ENCODE measurements at places on chromosomes 16 and 17.

GRCh38 chr16:4200781-4201137 is 41.1 kb downstream of the SRL start:
- no peak for DNase-seq

DNA sequence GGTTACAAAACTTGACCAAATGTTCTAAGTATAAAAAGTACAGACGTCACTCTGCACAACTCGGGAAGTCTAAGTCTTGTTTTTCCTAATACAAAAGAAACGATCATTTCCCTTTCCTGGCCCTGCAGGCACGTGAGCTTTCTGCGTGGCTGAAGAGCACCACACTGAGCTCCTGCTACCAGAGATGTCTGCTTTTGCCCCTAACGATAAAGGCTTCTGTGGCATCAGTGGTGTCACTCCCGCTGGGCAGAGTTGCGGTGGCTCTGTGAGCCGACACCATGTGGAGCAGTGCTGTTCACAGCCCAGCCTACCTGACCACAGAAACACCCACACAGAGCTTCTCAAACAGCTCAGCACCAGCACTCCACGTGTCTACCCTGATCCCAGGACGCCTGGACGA is 20.5 kb downstream of the EMC8 start:
- peak; percentile 27 for DNase-seq

DNA sequence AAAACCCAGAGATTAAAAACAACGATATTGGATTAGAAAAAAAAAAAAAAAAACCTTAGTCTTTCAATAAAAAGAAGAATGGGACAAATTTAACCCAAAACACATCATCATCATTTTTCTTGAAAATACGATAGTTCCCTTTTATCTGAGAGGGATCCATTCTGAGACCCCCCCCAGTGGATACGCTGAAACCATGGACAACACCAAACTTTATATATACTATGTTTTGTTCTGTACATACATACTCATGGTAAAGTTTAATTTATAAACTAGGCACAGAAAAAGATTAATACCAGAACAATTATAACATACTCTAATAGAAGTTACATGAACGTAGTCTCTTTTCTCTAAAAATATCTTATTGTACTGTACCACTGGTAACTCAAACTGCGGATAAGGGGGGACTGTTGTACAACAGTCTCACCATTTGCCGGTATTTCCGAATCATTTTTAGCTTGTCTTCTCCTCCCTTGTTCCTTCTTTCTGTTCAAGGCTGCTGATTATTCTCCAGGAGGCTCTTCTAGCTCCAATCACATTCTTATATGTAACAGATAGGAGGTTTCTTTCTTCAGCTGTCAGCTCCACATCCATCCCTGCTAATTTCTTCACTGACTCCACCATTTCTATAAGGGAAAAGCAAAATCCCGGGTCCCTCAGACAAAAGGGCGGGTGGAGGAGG is 37.0 kb downstream of the RNF135 start:
- no peak for DNase-seq

DNA sequence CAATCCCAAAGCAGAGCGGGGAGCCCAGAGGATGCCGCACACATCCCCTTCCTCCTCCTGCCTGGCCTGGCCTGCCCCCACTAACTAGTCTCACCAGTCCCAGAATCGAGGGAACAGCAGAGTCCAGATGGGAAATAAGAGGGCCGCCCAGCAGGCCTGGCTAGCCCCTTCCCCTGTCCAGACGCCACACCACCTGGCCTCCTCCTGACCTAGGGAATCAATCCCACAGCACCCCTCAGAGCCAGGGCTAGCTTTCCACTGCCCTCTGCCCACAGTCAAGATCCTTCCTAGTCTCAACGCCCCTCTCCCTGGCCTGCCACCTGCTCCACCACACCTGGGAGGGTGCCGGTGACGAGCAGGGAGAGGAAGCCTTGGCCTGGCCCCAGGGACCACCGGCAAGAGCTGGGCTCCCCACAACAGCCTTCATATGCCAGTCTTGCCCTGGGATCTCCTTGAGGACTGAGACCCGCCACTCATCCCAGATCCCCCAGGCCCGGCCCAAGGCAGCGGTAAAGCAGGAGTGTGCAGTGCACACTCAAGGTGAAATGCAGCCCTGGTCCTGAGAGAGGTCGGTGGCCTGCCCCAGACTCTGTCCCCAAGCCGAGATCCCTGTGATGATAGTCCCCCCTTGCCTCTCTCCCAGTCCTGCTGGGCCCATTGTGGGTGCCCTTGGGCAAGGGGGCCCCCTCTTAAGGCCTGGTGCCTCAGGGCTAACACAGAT is 27.9 kb downstream of the KATNB1 start:
- DNase-seq = no peak

DNA sequence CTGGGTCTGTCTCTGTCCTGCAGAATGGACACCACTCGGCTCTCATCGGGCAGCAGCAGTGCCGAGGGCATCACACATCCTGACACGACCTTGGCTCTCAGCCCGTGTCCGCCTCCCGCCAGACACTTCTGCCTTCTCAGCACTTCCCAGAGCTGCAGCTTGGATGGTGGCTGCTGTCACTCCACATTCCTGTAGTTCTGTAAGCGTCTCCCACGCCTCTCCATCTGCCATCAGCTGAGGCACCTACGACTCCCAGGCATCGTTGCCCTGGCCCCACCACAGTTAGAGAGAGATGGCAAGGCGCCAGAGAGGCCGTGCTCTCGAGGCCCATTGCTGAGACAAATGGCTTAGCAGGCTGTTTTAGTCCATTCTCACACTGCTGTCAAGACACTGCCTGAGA is 195.9 kb upstream of the CHMP6 start:
- no peak for DNase-seq

DNA sequence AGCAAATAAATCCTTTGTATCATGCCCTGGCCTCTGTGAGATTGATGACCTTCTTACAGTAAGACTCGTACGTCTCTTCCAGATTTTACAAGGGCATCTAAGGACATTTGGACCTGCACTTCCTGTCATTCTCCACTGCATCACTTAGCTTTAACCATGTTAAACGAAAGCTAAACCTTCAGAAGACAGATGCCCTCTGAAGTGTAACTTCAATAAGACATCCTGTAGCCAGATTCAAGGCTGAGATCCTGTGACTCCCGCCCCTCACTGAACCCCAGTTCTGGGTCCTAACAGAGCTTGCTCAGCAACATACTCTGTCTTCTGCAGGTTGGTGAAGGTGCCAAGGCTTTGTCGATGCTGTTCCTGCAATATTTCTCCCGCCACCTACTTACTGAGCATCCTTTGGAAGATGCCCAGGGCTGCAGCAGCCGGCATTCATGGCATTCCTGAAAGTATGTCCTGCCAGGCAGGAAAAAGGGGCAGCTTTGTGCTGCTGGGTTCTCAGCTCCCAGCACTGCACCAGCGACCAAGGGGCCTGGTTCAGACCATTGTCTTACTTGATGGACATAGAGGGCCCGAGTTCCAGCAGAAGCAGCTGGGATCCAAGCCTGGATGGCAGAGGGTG is 131.1 kb downstream of the AXIN2 start:
- DNase-seq = no peak

GRCh38 chr17:49496183-49496866 is 1.2 kb downstream of the NGFR start:
- peak; percentile 88 for DNase-seq

DNA sequence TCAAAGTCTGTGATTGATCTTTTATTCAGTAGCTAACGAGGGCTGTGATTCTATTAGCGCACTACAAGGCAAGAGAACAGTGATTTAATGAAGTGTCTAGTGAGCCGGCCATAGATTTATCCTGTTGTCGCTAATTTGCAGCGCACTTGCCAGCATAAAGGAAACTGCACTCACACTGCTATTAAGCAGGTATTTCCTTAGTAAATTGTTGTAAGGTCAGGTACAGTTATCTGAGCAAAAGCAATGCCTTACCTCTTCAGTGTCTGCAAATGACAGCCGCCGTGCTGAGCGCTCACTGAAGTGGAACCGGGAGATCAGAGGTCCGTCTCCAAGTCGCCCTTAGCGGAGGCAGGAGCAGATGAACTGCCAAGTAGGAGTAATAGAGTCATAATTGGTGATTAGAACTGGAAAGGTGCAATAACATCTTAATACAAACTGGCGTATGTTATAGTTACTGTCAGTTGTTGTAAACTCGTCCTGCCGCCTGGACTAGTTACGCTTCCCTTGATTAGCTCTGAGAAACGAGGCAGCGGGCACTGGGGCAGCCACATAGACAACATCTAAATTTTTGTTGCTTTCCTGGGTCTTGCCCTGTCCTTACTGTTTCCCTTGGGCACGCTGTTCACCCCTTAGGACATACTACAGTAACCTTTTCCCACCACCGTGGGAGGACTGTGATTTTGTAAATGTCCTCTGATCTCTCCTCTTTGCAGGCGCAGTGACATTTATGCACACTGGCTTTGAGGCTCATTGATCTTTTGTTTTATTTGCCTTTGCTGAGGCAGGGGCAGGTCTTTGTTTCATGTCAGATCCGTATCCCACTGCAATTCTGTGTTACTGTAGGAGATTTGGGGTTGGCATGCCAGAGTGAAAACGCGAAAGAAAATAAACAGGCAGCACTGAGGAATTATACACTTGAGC is 363.1 kb downstream of the WWOX start:
- no peak for DNase-seq

GRCh38 chr16:66130296-66130905 is 236.1 kb upstream of the CDH5 start:
- no peak for DNase-seq

DNA sequence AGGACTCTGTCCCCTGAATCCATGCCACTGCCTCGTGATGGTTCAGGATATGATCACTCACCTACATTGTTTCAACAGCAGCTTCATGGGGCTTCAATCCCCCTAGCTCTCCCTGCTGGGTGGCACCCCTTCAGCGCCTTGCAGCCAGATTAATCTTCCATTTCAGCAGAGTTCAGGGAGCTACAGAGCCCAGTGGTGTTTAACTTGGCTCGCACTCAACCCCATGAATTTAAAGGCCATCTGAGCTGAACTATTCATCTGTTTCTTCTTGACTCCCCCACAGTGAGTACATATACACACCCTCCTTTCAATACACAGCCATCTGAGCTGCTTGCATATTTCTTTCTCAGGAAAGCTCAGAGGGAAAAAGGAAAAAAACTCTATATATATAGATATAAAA is 202.8 kb upstream of the C16orf82 start:
- no peak for DNase-seq

DNA sequence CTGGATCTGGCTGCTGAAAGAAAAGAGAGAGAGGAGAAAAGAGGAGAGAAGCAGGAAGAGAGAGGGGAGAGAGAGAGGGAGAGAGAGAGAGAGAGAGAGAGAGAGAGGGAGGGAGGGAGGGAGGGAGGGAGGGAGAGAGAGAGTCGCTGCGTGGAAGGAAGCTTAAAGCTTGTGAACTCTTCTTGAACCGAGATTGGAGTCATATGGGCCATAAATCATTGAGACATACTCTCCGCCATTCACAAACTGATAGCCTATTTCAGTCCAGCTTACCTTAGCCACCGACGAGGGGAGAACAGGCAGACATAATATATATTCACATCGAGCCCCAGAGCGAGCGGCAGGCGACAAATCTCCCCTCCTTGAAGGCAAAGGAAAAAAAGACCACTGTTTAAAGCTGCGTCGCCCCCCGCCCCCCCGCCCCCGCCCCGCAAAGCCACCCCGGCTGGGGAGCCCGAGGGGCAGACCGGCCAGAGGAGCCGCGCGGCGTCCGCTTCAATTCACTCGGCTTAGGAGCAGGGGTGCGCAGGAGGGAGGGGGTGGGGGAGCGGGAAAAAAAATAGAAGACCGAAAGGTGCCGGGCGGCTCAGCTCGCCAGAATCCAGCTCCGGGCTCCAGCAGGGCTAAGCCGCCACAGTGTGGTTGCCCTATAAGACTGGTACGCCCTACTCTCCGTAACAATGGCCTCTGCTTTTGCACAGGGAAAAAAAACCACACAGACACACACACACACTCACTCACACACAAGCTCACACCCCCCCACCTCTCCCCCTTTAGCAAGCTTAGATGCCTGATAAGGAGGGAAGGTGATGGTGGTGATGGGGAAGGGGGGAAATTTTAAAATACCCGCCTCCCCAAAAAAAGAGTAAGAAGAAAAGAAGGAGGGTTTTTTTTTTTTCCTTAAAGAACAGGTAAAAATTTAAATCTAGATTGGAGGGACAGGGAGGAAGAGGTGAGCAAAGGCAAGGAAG is 10.6 kb upstream of the HOXB2 start:
- no peak for DNase-seq

- no peak for DNase-seq
Observed at GRCh38 chr17:8557176-8557806, 73.2 kb downstream of the MYH10 start.

- no peak for DNase-seq
Observed at GRCh38 chr17:72099919-72100318, 20.9 kb upstream of the SOX9 start.

GRCh38 chr16:17945080-17945601 is 391.4 kb downstream of the NPIPA8 start:
- no peak for DNase-seq

DNA sequence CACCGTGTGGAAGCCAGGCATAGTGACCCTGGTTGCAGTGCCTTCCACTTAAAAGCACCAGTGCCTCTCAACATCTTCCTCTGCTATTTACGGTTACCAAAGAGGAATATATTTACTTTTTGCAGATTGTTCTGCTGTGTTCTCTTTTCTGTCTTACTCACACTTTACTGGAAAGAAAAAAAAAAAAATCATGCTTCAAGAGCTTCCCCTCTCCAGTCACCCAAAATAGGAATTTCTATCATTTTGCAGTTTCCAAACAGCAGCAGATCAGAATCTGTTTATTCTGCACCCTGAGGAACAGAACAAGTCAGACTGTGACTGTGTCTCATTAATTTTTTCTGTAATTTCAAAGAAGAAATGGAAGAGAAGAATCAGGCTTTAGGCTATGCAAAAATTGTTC is 96.1 kb downstream of the KCNJ2 start:
- DNase-seq = no peak

- DNase-seq = no peak
Observed at GRCh38 chr17:75707079-75707571, 14.1 kb upstream of the ITGB4 start.

DNA sequence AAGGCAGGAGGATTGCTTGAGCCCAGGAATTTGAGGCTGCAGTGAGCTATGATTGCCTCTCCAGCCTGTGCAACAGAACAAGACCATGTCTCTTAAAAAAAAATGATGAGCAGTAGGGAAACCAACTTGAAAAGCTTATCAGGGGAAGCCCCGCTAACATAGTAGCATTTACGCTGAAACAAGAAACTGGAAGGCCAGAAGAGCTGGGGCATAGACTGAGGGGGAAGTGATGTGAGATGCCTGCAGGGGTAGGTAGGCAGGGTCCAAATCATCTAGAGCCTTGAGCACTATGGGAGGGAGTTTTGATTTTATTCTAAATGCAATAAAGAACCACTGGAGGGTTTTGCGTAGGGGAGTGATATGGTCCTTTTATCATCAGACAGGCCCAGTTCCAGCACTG is 139.3 kb downstream of the CYB561 start:
- no peak for DNase-seq

- DNase-seq = no peak
Observed at GRCh38 chr17:28760601-28761562, 17.1 kb downstream of the TRAF4 start.

- DNase-seq = no peak
Observed at GRCh38 chr16:3718019-3718391, 681 bp upstream of the TRAP1 start.

- peak; percentile 76 for DNase-seq
Observed at GRCh38 chr17:82317394-82318168, at the start of gene CD7. TSS of gene CD7 (minus strand) at chr17:82317608. CDS start at chr17:82317495, 113 bp downstream.

Data from activated CD4-positive, alpha-beta T cell treated with anti-CD3 and anti-CD28 coated beads, Interleukin-2, amount 50 U/mL, for 48 hours (primary cell).